ENCODE measurements at places on chromosomes 11 and 22. TPM values are rescaled to one million over a fixed set of nuclear protein-coding genes. Genes with fewer than 3 reads are reported as not detected.

Gene C11orf42
- total RNA-seq = not detected

Gene SLC22A8
- not detected for total RNA-seq

GRCh38 chr11:61145228-61146005 lies 15.8 kb downstream of the VPS37C start:
- no peak overlapping the region for H3K27ac ChIP-seq
- H3K27me3 ChIP-seq = no peaks in the 10 kb centered on the region
- DNase-seq = no peak
- H3K4me1 ChIP-seq = peaks cover 9% of the 10 kb centered on the region

DNA sequence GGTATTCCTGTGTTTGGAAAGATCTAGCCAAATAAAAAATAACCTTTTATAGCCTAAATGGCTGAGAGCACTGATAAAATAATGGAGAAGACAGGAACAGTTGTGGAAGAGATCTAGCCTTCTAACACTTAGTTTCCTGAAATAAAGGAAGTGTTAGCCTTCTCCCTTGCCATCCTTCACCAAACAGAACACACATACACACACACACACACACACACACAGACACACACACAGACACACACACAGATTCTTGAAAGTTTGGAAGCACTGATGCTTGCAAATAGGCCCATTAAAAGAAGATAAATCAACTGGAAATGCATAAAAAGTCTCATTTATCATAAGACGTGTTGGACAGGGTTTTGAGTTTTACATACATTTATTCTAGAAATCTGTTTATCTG lies 37.5 kb downstream of the KIRREL3 start:
- peaks cover 37% of the 10 kb centered on the region for H3K27me3 ChIP-seq
- no peak for DNase-seq
- no peaks in the 10 kb centered on the region for H3K36me3 ChIP-seq
- H3K4me3 ChIP-seq = no peak overlapping the region
- no peak overlapping the region for H3K27ac ChIP-seq

DNA sequence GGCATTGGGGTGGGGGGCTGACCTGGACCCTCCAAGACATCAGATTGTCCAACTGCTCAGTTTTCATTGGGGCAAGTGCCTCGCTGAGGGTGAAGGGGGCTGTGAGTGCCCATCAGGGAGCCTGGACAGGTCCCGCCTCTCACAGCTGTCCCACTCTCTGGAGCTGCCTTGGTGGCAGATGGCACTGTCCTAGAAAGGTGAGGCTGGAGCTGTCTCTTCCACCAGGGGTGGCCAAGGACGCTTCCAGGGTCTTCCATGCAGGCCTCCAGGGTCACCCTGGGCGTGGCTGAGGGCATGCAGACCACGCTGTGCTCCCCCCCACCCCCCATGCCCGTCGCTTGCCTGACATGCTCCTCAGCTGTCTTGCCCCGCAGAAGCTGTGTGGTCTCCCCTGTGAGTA lies 53.5 kb upstream of the CCDC188 start:
- H3K4me1 ChIP-seq = peaks cover 34% of the 10 kb centered on the region
- no peaks in the 10 kb centered on the region for H3K36me3 ChIP-seq
- no peaks in the 10 kb centered on the region for H3K27me3 ChIP-seq

GRCh38 chr11:74670171-74670570 lies 61.1 kb downstream of the CHRDL2 start:
- no peaks in the 10 kb centered on the region for H3K27me3 ChIP-seq
- peaks cover 13% of the 10 kb centered on the region for H3K4me1 ChIP-seq
- H3K4me3 ChIP-seq = no peak overlapping the region

DNA sequence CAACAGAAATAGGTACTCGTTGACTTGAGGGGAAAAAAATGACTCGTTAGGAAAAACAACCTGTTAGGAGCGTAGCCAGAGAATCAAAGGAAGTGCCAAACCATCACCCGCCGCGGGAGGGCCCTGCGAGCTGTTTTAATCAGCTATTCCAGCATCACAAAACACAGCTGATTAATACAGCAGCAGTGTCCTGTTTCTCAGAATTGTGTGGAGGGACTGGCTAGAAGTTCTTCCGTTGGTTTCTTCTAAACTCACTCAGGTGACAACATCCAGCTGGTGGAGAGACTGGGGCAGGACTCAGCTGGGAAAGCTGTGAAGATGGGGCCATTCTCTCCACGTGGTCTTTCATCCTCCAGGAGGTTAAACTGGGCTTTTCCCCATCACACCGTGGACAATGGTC lies 28.0 kb downstream of the HSPA8 start:
- H3K4me1 ChIP-seq = no peaks in the 10 kb centered on the region
- H3K36me3 ChIP-seq = no peaks in the 10 kb centered on the region
- no peaks in the 10 kb centered on the region for H3K27me3 ChIP-seq
- H3K27ac ChIP-seq = no peak overlapping the region
